ENCODE measurements at places on chromosomes 12 and 14.

- no peak for DNase-seq
Measured at GRCh38 chr12:100450735-100451134, 22.9 kb upstream of the NR1H4 start.

GRCh38 chr14:60643141-60643462 lies 6.2 kb downstream of the SIX1 start:
- no peak for DNase-seq

- DNase-seq = peak; percentile 68
Measured at GRCh38 chr12:26853303-26854030, 20.5 kb upstream of the ITPR2 start.

GRCh38 chr12:115394496-115395220 lies 710.7 kb upstream of the TBX3 start:
- DNase-seq = peak; percentile 27

GRCh38 chr14:94850309-94851211 lies 80.6 kb upstream of the GSC start:
- no peak for DNase-seq

DNA sequence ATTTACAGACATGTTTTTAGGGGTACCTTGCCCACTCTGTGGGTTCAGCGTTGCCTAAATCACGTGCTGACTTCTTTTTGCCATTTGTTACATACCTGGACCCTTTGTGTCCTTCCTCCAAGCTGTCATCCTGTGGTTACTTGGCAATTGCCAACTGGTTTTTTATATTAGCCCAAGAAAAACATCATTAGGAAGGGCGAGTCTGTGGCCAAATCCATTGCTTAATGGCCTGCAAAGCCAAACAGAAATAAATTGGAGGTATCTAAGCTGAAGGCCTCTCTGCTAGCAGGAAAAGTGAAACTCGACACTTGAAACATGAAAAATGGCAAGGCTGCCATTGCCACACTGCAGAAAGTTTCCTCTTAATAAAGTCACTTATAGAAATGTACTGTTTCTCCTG lies 190.4 kb downstream of the NUAK1 start:
- DNase-seq = no peak

GRCh38 chr12:7128681-7129286 lies at the start of gene RBP5:
TSS of gene RBP5 (minus strand) at chr12:7128889. CDS start at chr12:7128775, 114 bp downstream.
- DNase-seq = no peak

GRCh38 chr12:116395396-116395795 lies 117.9 kb upstream of the MED13L start:
- no peak for DNase-seq

DNA sequence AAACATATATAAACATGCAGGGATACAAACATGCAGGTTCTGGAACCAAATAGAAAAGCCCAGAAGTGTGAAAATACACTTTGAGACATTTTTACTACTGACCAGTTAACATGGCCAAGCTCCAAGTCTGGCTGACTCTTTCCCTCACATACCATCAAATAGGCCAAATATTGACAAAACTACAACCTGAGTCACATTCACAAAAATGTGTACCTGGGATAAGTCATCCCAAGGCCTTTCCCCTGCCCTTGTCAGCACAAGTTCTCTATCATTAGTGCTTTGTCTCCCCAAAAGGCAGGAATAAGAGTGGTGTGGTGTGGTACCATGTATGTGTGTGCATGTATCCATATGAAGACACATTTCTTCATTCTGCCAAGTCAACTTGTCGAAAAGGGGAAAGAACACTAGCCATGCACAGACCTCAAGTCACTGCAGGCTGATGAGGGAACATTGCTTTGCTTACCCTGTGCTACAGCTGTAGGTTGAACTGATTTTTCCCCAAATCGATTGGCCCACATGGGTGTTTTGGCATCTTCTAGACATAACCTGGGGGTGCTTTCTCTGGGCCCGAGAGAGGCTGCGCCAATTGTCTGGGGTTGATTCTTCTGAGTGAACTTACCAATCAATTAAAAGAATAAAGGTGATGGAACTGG lies 14.9 kb downstream of the HOXC4 start:
- DNase-seq = no peak

- peak; percentile 55 for DNase-seq
Measured at GRCh38 chr14:96497087-96497486, 5.1 kb upstream of the PAPOLA start.

- DNase-seq = no peak
Measured at GRCh38 chr12:27387473-27387872, 54.8 kb downstream of the BMAL2 start.

DNA sequence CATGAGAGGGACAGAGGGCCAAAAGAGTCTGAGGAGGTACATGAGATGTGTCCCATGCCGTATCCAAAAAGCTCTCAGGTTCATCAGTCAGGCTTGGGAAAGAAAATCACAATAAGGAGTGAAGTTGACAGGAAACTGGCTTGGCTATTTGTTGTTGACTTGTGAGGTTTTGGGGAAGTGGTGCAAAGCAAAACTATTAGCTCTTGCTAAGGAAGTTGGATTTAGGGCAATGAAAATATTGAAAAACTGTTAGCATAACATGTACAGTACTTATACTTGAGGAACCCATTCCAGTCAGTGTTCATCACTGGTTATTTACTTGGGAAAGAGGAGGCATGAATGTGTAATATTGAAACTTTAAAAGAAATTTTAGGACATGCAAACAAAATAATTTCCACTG lies 145.9 kb downstream of the DUSP6 start:
- DNase-seq = no peak

DNA sequence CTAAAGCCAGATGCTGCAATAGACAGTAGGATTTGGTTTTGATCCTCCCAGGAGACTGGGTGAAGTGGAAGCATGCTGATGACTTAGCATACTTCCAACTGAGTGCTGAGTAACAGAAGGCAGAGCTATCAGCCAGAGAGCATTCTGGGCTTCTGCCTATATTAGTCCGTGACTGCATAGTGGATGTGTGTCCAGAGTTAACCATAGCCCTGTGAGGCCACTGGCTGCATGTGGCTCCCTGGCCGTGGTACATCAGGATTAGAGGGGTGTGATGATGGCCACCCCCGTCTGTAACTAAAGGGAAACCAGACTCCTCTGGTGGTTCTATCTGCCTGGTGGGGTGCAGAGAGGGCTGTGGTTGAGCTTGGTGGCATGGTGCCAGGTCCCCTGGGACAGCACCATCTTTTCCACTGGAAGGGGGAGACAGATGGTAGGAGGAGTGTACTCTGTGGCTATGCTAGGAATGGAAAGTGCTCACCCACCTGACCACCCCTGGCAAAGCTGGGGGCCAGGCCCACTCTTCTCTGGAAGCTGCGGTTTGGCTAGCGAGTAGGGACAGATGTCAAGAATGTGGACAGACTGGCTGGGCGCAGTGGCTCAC lies 27.4 kb downstream of the ABCD4 start:
- peak; percentile 65 for DNase-seq

DNA sequence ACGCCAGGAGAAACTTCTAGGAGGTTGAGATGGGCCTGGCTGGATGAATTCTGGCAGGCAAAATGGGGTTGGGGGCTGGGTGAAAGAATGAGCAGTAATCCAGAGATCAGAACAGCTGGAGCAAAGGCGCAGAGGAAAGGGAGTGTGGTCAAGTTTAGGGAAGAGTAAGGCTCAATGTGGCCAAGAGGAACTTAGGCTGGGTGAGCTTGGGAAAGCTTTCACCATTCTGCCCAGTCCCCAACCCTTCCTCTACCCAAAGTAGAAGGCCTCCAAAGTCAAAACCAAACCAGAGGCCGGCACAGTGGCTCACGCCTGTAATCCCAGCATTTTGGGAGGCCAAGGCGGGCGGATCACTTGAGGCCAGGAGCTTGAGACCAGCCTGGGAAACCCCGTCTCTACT lies 10.2 kb upstream of the RABGGTA start:
- no peak for DNase-seq

GRCh38 chr14:43877351-43877960 lies 629.6 kb downstream of the FSCB start:
- DNase-seq = no peak

- no peak for DNase-seq
Measured at GRCh38 chr12:77571127-77571526, 259.6 kb upstream of the NAV3 start.

DNA sequence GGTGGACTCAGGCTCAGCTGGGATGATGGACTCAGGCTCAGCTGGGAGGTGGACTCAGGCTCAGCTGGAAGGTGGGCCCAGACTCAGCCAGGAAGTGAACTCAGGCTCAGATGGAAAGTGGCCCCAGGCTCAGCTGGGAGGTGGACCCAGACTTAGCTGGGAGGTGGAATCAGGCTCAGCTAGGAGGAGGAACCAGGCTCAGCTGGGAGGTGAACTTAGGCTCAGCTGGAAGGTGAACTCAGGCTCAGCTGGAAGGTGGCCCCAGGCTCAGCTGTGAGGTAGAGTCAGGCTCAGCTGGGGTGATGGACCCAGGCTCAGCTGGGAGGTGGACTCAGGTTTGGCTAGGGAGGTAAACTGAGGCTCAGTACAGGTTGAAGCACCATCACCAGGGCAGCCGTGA lies 21.8 kb upstream of the C14orf180 start:
- DNase-seq = no peak

DNA sequence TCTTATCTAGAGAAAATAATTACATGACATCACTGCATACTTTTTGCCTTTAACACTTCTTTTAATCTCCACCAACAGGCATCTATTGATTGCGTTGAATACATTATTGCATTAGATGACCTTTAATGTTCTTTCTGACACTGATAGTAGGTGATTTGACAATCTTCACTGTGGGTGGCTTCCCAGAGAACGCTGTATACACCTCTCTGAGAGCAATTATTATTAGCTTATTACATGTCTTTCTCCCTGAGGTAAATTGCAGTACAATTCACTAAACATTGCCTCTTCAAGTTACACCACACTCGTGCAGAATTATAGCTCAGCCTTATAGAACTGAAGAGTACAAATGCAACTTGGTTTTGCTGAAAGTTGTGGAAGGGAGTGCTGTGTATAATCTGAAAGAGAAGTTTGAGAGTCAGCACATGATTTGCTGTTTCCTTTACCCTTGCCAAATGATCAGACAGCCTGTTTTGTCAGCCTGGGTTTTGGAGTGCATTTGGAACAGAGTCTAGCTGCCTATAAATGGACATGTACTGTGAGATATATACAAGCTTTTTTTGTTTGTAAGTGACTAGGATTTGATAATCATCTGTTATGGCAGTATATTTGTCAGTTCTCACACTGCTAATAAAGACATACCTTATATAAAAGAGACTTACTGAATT lies 369.2 kb downstream of the CCER1 start:
- DNase-seq = no peak

GRCh38 chr12:56529656-56530055 lies 8.0 kb downstream of the RBMS2 start:
- peak; percentile 32 for DNase-seq

DNA sequence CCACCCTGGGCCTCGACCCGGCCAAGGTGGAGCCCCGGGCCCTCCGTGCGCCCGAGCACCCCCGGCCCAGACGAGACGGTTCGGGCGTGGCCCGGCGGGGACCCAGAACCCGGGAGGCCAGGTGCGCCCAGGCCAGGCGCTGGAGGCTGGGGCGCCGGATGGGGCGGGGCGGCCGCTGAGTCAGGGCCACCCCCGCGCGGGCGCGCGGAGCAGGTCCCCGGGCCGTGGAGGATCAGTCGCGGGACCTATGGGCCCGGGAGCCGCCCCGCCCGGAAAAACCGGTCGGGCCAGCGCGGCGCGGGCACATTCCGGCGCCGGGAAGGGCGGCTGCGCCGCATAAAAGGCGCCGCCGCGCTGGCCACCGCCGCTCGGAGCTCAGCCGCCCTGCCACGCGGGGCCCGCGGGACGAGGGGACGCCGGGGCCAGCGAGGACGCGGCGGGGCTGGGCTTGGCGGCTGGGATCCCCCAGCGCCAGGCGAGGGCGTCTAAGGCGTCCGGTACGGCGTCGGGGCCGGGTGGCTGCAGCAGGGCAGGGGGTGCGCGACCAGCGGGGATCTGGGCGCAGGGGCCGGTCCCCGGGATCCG lies 21.5 kb upstream of the KIF26A start:
- DNase-seq = no peak

- DNase-seq = no peak
Measured at GRCh38 chr14:25351269-25351668, 301.3 kb upstream of the STXBP6 start.

- DNase-seq = no peak
Measured at GRCh38 chr12:13602172-13602571, 379.2 kb downstream of the GRIN2B start.

DNA sequence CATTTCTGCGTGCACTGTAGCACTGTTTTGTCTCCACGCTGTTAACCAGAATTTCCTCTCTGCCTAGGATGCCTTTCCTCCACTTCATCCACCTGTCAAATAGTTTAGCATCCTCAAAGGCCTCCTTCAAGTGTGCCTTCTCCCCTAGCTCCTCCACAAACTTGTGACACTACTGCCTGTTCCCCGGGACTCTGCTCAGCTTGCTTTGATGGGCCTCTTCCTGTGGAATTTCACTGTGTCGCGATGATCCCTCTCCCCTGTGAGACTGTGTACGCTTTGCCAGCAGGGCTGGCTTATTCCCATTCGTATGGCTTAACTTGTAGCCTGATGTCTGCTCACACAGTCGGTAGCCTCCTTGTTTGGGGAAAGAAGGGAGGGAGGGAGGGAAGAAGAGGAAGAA lies 426.8 kb downstream of the VRK1 start:
- DNase-seq = no peak

- DNase-seq = no peak
Measured at GRCh38 chr12:114998750-114999128, 314.8 kb upstream of the TBX3 start.

DNA sequence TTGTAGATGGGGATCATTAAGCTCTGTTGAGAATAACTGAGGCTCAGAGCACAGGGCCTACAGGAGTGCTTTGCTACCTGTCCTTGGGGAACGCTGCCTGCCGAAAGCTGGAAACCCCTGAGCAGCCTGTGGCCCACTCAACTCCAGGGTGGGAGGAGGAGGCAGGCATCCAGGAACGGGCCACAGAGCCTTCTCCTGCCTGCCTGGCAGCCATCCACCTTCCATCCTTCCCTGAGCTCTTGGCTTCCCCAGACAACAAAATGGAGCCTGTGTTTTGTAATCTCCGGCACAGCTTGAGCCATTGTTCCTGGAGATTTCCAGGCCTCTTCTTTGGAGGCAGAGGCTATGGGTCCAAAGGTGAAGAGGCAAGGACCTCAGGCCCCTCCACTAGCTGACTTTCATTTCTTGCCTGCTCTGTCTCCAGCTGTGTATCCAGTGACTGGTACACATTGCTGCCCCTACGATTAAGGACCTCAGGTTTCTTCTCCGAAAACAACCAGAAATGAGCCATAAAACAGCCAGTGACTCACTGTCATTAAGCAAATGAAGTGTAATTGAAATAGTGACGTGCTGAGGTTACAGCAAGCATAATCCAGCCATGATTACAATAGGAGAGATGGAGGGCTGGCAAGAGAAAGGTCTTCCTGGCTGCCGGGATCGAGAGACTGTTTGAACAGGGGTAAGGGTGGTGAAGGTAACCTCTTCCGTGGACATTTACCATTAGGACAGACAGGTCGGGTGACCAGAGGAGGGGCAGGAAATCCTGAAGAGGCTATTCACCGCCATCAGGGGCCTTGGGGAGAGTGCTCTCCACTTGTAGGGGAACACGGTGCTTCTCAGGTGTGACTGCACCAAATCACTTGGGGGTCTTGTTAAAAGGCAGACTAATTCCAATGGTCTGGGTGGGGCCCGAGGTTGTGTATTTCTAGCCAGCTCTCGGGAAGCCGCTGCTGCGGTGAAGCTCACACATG lies 56.3 kb upstream of the KCNA5 start:
- DNase-seq = no peak

GRCh38 chr12:132423820-132424645 lies 65.9 kb upstream of the FBRSL1 start:
- DNase-seq = no peak
